ENCODE measurements at places on chromosomes 11 and 22.

DNA sequence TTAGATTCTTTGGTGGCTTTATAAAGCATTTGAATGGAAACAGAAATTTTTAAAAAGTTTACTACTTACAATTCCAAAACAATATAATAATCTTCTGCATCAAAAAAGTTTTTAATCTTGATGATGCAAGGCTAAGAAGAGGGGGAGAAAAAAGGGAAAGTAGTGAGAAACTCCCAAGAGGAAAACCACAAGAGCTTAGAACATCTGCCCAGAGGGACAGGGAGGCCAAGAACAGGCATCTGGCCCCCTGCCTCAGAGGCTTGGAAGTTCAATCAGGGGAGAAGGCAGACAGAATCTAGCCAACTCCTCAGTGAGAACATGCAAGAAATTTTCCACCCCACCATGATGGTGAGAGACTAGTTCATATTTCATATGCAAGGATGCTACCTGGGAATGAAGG lies 23.8 kb upstream of the TTC28 start:
- DNase-seq = no peak

DNA sequence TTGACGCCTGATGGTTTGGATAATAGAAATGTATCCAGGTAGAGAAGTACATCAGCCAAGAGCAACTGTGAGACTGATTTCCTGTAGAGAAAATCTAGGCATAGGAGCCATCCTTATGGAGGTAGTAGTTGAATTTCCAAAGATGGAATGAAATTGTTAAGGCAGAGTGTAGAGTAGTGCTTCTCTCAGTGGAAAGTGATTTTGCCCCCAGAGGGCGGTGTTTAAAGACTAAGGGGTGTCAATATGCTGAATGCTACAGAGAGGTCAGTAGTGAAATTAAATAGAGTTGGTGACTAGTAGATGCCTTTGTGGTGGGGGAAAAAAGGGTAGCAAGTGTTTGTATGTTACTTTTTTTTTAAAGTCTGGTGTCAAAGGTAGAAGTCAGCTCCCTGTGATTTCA lies 54.5 kb downstream of the TRIM44 start:
- DNase-seq = no peak

GRCh38 chr22:37377927-37378326 lies 49.4 kb downstream of the ELFN2 start:
- no peak for DNase-seq

DNA sequence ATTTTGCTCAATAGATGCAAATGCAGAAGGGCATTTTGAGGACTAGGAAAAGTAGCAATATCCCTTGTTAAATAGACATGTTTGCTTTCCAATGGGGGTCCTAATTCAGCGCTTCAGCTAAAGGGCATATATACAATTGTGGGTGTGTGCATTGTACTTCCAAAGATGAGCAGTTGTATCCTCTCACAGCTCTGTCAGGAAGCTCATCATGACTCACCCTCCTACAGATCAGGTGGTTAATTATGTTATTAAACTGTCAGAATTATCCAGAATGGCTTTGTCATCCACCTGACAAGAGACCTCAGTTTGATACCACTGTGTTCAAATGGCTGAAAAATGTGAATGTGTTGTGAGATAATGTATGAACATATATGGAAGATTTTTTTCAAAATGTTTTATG lies 252.2 kb upstream of the MTNR1B start:
- DNase-seq = no peak

DNA sequence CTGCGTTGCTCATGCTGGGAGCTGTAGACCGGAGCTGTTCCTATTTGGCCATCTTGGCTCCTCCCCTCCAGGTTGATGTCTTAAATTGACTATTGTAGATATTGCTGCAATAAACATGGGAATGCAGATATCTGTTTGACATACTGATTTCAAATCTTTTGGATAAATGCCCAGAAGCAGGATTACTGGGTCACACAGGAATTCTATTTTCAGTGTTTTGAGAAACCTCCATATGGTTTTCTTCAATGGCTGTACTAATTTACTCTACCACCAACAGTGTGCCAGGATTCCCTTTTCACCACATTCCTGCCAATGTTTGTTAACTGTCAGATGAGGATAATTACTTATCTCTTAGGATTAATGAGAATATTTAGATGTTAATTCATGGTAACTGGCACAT lies 467.0 kb downstream of the LUZP2 start:
- no peak for DNase-seq

DNA sequence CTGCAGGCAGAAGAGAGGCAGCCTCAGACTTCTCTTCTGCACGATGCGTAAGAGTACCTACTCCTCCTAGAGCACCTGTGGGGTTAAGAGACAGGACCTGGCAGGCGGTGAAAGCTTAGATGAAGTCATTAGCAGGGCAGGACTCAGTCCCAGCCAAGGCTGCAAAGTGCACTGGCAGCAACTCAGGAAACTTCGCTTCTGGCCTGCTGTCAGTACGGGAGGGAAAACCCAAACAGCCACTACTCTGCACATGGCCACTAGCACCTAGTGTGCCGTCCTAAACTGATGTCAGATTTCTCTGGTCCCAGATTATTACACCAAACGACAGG lies 8.8 kb upstream of the KLHL35 start:
- DNase-seq = no peak

- no peak for DNase-seq
These were observed 70.7 kb downstream of the EMSY start for GRCh38 chr11:76515494-76515893.

- no peak for DNase-seq
These were observed 80.7 kb downstream of the MN1 start for GRCh38 chr22:27720860-27721259.

- no peak for DNase-seq
These were observed 529.5 kb downstream of the SOX6 start for GRCh38 chr11:15826826-15827225.

All from glomerular endothelial cell (primary cell).